Right atrium auricular region (tissue), 2 donors: ENCODE measurements at places on chromosomes 7 and 10. TPM values are rescaled to one million over a fixed set of nuclear protein-coding genes. Genes with fewer than 3 reads are reported as not detected.

DNA sequence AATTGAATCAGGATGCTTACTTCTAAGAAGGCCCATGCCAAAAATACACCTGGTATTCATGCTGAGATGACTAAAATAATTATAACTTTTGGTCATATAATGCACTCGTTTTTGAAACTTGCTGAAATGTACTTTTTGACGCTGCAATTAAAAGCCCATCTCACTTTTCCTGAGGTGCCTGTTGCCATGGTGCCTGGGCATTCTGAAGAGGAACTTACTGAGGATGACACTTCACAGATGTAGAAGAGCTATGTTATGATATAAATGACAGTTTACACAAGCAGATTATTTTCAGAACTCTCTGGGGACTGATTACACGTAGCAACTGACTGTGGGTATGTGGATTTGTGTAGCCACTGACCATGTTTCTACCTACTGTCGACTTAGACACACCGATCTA lies 182.4 kb downstream of the TPK1 start:
- DNase-seq, result no peak
- no peaks in the 10 kb centered on the region for H3K27me3 ChIP-seq
- H3K4me3 ChIP-seq, result no peak overlapping the region
- no peak overlapping the region for H3K27ac ChIP-seq
- H3K36me3 ChIP-seq, result no peaks in the 10 kb centered on the region

GRCh38 chr7:99597762-99598501 lies at the start of gene TMEM225B:
TSS of gene TMEM225B (plus strand) at chr7:99598267. CDS start at chr7:99604389, 6,122 bp downstream.
- no peak for DNase-seq
- H3K4me3 ChIP-seq, result no peak within 1 kb of the TSS
- no peaks in the 10 kb centered on the region for H3K4me1 ChIP-seq
- no peaks in the 10 kb centered on the region for H3K27me3 ChIP-seq

- no peaks in the 10 kb centered on the region for H3K27me3 ChIP-seq
- no peaks in the 10 kb centered on the region for H3K36me3 ChIP-seq
- H3K4me3 ChIP-seq, result no peak overlapping the region
- DNase-seq, result no peak
Observed at GRCh38 chr7:158497627-158498026, 90.0 kb downstream of the PTPRN2 start.

DNA sequence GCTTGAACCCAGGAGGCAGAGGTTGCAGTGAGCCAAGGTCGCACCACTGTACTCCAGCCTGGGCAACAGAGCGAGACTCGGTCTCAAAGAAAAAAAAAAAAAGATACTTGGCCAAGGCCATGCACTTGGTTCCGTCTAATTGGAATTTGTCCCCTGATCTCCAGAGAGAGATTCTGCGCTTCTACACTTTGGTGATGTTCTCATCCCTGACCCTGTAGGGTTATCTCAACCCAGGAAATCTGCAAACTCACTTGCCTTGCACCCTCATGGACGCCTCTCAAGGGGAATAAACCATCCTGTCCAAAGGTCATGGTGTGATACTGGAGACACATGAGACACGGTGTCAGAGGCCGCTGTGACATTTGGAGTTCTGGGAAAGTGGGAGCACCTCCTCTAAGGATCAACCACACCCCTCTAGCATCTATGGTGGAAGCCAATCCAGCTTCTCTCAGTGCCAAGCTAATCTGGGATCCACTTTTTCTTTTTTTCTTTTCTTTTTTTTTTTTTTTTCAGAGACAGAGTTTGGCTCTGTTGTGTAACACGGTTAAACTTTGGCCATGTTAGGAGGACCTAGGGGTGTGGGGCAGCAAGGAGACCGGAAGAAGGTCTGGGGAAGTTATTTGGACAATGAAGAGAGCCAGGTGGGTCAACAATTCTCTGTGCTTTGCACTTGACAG lies 7.8 kb upstream of the POR start:
- H3K27me3 ChIP-seq, result no peaks in the 10 kb centered on the region
- H3K27ac ChIP-seq, result no peak overlapping the region
- H3K4me3 ChIP-seq, result no peak overlapping the region
- H3K4me1 ChIP-seq, result no peaks in the 10 kb centered on the region
- no peaks in the 10 kb centered on the region for H3K36me3 ChIP-seq

DNA sequence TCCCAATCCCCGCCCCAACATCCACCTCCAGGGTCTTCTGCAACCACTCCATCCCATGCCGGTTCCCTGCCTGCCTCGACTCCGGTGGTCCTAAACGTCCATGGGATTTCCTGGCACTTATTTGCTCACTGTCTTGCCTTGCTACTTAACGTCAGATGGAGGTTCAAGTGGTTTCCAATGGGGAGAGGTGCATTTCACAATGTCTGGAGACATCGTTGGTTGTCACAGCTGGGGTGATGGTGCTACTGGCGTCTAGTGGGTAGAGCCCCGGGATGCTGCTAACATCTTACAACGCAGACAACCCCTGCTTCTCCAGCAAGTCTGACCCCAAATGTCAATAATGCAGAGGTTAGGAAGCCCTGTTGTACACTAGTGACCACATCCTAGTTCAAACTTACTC lies 82.9 kb upstream of the ANLN start:
- no peaks in the 10 kb centered on the region for H3K36me3 ChIP-seq
- H3K4me1 ChIP-seq, result no peaks in the 10 kb centered on the region
- no peak for DNase-seq
- H3K27me3 ChIP-seq, result no peaks in the 10 kb centered on the region
- H3K27ac ChIP-seq, result no peak overlapping the region

- DNase-seq, result no peak
- H3K4me3 ChIP-seq, result no peak overlapping the region
- no peaks in the 10 kb centered on the region for H3K4me1 ChIP-seq
- H3K27me3 ChIP-seq, result no peaks in the 10 kb centered on the region
- no peaks in the 10 kb centered on the region for H3K36me3 ChIP-seq
Observed at GRCh38 chr7:12436896-12437535, 33.4 kb upstream of the VWDE start.

- no peaks in the 10 kb centered on the region for H3K27me3 ChIP-seq
- no peaks in the 10 kb centered on the region for H3K4me1 ChIP-seq
- no peak for DNase-seq
- H3K27ac ChIP-seq, result no peak overlapping the region
- H3K36me3 ChIP-seq, result no peaks in the 10 kb centered on the region
Observed at GRCh38 chr10:131804551-131805295, 96.1 kb upstream of the PPP2R2D start.

DNA sequence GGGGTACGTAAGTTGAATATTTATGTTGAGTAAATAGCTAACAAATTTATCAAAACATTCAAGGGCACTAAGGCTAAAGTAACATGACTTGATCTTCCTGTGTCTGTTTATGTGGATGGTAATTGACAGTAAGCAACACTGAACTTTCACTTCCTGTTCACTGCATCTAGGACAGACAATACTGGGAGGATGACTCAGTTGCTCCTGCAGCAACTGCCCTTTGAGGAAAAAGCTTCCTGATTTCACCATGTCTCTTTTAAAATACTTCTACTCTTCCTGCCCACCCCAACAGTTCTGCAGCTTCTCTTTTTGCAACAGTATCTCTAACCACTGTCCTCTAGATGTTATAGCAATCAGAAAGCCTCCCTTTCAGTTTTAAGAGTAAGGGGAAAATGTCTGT lies 76.6 kb upstream of the HGF start:
- H3K4me1 ChIP-seq, result no peaks in the 10 kb centered on the region
- no peak overlapping the region for H3K27ac ChIP-seq
- no peaks in the 10 kb centered on the region for H3K27me3 ChIP-seq
- DNase-seq, result no peak

- no peak for DNase-seq
- H3K27ac ChIP-seq, result no peak overlapping the region
- H3K4me3 ChIP-seq, result no peak overlapping the region
- peaks cover 41% of the 10 kb centered on the region for H3K4me1 ChIP-seq
- H3K27me3 ChIP-seq, result no peaks in the 10 kb centered on the region
- H3K36me3 ChIP-seq, result no peaks in the 10 kb centered on the region
Observed at GRCh38 chr7:69651101-69651590, 52.9 kb downstream of the AUTS2 start.

- H3K4me3 ChIP-seq, result no peak overlapping the region
- no peak overlapping the region for H3K27ac ChIP-seq
Observed at GRCh38 chr10:112767156-112767555, 182.9 kb upstream of the TCF7L2 start.

The ZMIZ2 gene
- 14.1 TPM for total RNA-seq

- H3K4me3 ChIP-seq, result no peak overlapping the region
- no peak overlapping the region for H3K27ac ChIP-seq
- no peak for DNase-seq
- H3K36me3 ChIP-seq, result no peaks in the 10 kb centered on the region
- no peaks in the 10 kb centered on the region for H3K27me3 ChIP-seq
Observed at GRCh38 chr10:6840766-6841165, 260.7 kb upstream of the PRKCQ start.

DNA sequence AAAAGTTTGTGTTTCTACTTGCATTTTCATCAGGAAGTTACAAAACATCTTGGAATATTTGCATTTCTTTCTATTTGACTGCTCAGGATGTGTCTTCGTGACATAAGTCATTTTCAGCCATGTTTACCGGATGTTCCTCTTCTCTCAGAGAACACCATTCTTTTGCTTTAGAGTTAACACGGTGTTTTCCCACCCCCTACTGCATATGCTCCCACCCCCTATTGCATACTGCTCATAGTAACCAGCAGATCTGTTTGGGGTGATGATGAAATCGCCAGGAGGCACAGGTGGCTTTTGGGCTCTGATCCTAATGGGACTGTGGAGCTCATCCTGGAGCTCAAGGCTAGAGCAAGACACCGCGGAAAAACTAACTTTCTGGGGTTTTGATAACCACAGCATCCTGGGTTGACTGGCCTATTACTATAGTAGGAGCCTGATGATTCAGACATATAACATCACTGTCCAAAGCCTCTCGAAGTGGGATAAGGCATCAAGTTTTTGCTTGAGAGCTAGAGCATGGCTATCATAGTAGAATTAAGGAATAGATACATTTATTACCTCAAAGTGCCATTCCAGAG lies 65.1 kb upstream of the BET1 start:
- no peaks in the 10 kb centered on the region for H3K36me3 ChIP-seq
- no peak overlapping the region for H3K4me3 ChIP-seq
- no peaks in the 10 kb centered on the region for H3K27me3 ChIP-seq
- no peaks in the 10 kb centered on the region for H3K4me1 ChIP-seq
- no peak overlapping the region for H3K27ac ChIP-seq
- no peak for DNase-seq

DNA sequence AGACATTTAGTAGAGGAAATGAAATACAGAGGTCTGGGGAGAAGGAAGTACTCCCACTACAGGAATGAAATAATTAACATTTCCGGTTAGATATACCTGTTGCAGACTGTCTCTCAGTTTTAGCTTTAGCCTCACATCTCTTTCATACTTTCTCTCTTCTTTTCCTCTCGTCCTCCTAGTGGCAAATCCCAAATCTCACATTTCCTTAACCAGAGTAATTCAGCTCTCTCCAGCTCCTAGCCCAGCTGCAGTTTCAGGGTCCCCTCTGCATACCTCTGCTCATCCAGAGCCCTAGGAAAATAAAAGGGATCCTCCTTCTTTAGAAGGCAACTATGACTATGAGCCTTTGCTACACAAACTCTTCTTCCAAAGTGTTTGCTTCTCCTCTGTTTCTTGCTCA lies 643.2 kb downstream of the PHTF2 start:
- H3K27ac ChIP-seq, result no peak overlapping the region
- no peaks in the 10 kb centered on the region for H3K27me3 ChIP-seq
- no peaks in the 10 kb centered on the region for H3K36me3 ChIP-seq
- no peaks in the 10 kb centered on the region for H3K4me1 ChIP-seq
- no peak overlapping the region for H3K4me3 ChIP-seq
- DNase-seq, result no peak

DNA sequence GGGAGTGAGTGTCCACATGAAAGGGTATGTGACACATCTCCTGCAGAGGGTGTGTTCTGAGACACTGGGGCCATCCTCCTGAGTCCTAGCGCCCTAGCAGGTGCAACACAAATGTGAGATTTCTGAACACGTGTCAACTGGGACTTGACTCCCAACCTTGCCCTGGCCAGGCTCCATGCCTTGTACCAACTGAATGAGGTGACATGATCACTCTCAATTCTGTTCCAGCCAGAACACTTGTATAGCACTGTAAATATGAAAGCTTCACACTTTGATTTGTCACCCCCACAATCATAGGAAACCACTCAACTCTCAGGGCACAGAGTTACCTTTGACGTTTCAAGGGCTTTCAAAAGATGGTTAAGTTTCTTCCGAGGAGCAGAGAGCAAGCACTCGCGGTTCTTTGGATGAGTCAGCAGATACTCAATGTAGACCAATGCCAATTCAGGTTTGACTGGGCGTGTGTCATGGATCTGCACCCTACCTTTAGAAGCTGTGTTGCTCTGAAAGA lies 48.6 kb downstream of the NCAPG2 start:
- DNase-seq, result no peak
- no peak overlapping the region for H3K4me3 ChIP-seq
- H3K27me3 ChIP-seq, result no peaks in the 10 kb centered on the region
- no peak overlapping the region for H3K27ac ChIP-seq
- H3K36me3 ChIP-seq, result peaks cover 12% of the 10 kb centered on the region

GRCh38 chr7:50217821-50218281 lies 86.7 kb upstream of the IKZF1 start:
- H3K4me3 ChIP-seq, result no peak overlapping the region
- H3K27ac ChIP-seq, result no peak overlapping the region
- DNase-seq, result no peak
- H3K27me3 ChIP-seq, result no peaks in the 10 kb centered on the region
- no peaks in the 10 kb centered on the region for H3K4me1 ChIP-seq

GRCh38 chr10:105988848-105989247 lies 1175.7 kb downstream of the SORCS1 start:
- no peaks in the 10 kb centered on the region for H3K36me3 ChIP-seq
- no peaks in the 10 kb centered on the region for H3K4me1 ChIP-seq
- H3K27ac ChIP-seq, result no peak overlapping the region
- no peak overlapping the region for H3K4me3 ChIP-seq

The OR2A12 gene
- not detected for total RNA-seq
